Posterior cingulate gyrus (tissue), 11 donors: ENCODE measurements at places on chromosomes 6 and 20.

GRCh38 chr20:35662551-35662950, 2.1 kb downstream of the CPNE1 start:
- no peak for DNase-seq

GRCh38 chr20:58893355-58894120, 41.0 kb downstream of the GNAS start:
- DNase-seq, result no peak

DNA sequence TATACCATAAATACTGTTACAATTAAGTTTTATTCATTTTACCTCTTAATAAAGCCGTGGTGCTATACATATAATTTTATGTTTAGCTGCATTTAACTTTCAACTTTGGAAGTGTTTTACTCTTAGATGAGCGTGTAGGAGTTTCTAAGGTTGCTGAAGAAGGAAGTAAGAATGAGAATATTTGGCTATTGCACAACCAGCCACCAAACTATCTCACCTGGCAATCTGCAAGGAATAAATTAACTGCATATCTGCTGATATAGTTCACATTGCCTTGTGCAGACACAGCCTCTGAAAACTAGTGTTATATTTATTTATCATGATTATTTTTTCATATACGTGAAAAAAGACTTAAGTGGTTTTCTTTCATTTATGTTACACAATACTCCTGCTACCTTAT, 230.4 kb downstream of the PLCB1 start:
- no peak for DNase-seq

GRCh38 chr6:119333707-119334295, 15.8 kb downstream of the MAN1A1 start:
- DNase-seq, result no peak

GRCh38 chr20:3430376-3431069, 23.1 kb upstream of the DNAAF9 start:
- DNase-seq, result no peak

DNA sequence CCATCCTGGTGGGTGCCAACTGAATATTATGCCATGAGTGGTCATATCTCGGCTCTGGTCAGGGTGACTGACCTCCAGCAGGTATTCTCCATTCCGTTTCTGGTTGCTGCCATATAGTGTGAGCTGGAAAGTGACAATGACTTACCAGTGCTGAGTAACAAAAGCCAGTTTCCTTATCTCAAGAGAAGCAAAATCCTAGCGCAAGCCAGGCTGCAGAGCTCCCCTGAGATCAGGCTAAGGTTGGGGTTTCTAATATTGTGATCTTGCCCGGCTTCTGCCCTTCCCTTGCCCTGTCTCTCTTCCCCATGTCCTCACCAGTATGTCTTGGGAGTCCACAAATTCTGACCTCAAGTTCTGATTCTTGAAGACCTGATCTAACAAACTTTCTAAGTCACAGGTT, 271.3 kb upstream of the SPTLC3 start:
- no peak for DNase-seq

DNA sequence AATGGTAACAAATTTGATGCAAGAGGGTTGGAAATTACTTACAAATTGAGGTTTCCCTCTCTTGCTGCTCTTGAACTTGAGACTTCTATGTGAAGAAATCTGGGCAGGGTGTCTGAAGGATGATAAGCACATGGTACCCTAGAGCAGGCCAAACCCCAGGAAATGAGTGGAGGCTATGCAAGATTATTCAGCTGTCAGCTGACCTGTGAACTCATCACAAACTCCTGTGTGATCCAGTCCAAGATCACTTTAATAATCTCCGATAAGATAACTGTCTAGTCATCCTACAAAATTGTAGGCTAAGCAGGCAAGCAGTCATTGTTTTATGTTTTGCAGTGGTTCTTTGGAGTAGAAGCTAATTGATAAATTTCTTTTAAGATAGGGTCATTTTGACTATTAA, 213.1 kb downstream of the BTBD3 start:
- DNase-seq, result no peak

DNA sequence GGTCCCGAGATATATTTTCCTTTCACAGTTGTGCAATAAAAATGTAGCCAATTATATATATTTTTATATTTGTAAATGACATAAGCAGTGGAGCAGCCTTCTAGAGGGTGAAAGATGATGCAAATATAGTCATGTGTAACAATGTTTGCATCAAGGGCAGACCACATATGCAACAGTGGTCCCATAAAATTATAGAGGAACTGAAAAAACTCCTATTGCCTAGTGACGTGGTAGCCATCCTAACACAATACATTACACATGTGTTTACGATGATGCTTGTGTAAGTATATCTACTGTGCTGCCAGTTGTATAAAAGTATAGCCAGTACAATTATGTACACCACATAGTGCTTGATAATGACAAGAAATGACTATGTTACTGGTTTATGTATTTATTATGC, 162.8 kb downstream of the ZFAND3 start:
- DNase-seq, result no peak

DNA sequence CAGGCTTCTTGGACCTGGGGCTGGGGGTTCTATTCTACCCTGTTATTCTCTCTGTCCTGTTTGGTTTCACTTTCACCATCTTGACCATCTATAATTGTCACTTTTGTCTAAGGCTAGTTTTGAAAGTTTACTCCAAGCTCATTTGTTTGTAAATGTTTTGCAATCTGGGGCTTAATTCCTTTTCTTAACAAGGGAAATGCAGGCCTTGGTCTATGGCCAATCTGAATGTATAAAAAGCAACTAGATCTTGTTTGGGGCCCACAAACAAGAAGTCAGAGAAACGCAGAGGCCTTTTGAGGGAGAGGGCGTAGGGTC, 86.3 kb upstream of the PREP start:
- no peak for DNase-seq

DNA sequence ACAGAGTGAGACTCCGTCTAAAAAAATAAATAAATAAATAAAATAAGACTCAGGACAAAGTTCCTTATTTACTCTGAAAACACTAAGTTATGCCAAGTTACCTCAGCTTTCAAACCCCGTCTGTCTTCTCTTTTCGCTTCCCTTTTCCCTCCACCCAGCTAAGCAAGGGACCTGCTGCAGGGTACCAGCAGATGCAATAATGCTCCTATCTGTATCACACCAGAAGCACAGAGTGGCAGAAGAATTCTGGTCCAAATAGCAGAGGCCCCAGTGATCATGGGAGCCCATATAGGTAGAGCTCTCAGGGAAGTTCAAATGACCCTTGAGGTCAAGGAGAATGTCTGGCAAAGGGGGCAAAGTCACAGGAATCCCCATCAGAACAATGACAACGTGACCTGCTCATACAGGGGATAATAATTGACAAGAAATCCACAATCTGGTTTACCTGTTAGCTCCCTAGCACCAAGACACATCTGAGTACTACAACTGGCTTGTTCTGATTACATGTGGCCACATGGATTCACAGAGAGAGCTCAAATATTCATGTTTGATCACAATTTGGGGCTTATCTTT, 8.7 kb downstream of the GCM1 start:
- no peak for DNase-seq

- no peak for DNase-seq
Measured at GRCh38 chr6:42104804-42105125, 37.7 kb downstream of the C6orf132 start.

DNA sequence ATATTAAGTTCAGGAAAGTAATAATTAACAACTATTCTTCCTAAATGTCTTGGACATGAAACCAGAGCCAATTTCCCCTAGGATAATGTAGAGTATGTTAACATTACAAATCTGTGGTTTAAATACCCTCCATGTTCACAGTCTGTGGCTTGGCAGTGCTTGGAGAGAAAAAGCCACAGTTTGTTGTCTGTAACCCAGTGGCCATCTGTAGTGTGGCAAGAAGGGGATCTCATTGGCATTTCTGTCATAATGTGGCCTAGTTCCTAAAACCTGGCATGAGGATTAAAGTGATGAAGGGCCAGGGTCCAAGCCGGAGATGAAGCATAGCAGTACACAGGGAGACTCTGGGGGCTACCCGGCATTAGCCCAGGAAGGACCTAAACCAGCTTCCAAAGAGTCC, 31.2 kb downstream of the SYNE1 start:
- no peak for DNase-seq

DNA sequence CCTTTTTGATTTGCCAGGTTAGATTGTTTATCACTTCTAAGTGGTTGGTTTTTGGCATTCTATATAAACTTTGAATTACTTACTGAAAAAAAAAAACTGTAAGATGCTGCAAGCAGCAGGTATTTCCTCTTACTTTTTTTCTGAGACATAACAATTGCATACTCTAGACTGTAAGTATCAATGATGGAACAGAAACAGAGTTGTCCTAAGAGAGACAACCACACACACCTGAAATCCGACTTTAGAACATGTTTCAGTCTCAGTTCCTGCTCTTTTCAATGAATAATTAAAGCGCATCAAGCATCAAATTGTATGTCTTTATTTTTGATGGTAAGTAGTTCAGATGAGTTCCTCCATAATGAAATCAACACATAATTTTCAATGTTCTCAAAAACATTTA, 105.3 kb upstream of the KHDRBS2 start:
- DNase-seq, result no peak

DNA sequence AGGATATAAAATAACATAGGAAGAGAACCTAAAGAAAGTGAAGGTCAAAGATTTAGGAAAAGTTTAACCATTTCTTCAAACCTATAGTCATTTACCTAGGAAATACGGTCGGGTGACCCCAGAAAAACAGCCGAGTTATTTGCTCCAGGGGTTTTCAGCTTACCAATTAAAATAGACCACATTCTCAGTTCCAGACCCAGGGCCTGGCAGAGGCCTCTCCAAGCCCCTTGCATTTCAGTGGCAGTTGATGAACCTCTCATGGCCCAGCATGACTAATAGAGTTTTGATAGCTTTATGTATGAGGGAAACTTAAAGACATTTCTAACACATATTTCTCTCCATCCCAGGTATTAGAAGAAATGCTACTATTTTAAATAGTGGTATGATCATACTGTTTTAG, 113.5 kb downstream of the OGFRL1 start:
- no peak for DNase-seq

DNA sequence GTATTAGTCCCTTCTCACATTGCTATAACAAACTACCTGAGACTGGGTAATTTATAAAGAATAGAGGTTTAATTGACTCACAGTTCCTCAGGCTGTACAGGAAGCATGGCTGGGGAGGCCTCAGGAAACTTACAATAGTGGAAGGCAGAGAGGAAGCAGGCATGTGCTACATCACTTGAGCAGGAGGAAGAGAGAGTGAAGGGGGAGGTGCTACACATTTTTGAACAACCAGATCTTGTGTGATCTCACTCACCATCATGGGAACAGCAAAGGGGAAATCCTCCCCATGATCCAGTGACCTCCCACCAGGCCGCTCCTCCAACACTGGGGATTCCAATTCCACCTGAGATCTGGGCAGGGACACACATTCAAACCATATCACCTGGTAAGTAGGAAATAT, 630.6 kb downstream of the QKI start:
- no peak for DNase-seq

GRCh38 chr6:135883045-135883444, 31.5 kb downstream of the PDE7B start:
- no peak for DNase-seq

DNA sequence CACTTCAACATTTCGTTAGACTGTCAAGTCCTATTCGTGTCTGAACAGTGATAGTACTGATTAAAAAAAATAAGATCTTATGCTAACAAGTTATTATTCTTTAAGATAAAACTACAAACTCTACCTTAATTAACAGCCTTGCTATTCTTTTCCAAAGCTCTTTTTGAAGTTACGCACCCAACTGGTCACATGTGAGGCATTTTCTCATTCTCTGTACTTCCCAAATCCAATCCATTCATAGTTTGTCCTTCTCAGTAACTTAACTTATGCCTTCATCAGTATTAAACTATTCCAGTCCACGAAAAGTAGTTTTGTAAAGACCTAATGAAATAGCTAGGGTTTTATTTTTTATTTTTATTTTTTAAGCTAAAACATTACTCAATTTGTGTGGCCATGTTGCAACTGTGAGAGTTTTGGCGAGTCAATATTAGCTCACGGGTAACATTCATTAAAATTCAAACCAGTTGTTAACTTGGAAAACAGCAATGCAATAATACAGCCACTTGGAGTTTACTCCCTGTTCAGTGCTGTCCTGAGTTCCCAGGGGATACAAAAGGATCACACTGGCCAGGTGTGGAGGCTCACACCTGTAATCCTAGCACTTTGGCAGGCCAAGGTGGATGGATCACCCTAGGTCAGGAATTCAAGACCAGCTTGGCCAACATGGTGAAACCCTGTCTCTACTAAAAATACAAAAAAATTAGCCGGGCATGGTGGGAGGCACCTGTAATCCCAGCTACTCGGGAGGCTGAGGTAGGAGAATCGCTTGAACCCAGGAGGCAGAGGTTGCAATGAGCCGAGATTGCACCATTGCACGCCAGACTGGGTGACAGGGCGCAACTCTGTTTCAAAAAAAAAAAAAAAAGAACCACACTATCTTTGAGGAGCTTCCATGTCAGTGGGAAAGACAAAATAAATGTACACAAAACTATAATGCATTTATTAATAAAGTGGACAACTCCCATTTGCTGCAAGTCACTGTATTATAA, 27.9 kb upstream of the EEF1A1 start:
- no peak for DNase-seq

DNA sequence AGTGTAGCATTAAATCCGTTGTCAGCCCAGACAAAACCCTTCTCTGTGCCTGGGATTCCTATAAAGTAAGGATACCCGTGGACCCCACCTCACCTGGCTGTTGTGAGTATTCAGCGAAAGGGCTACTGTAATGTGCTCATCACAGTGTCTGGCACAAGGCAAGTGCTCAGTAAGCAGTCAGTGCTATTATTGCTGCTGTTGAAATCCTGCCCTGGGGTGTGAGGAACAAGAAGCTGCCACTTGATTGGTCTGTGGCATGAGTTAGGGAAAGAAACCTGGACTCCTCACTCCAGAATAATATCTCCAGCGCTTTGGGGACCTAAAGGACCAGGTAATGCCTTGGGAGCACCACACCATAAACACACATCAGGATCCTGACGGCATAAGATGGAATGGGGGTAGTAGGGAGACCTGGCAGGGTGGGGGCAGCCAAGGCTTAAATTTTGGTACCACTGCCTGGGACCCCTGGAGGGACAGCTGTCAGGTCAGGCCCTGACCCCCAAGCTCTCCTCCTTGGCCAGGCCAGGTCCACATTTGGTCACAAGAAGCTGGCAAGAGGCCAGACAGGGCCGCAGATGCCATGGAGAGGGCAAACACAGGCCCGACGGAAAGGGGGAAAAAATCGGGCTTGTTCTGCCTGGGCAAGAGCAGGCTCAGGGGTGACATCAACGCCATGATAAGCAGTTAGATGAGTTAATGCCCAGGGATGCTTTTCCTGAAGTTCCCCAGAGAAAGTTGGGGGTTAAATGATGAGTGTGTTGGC, 66.5 kb downstream of the MRPL14 start:
- no peak for DNase-seq

GRCh38 chr20:38450412-38450975, 15.4 kb upstream of the SNHG17 start:
- DNase-seq, result no peak

DNA sequence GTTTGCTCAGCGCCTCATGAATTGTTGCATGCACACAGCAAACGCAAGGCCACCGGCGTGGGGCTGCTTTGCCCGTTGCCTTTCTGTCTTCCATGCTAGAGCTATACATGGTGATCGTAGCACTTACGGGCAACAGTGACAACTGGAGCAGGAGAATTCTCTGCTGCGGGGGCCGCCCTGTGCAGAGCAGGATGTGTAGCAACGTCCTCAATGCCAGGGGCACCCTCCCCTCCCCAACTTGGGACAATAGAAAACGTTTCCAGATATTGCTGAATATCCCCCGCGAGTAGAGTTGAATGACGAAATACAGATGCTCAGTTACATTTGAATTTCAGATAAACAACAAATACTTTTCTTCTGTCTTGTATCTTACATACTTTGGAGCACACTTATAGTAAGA, 198.7 kb downstream of the TFAP2C start:
- no peak for DNase-seq
